ENCODE measurements at places on chromosomes 11 and 22. TPM values are rescaled to one million over a fixed set of nuclear protein-coding genes. Genes with fewer than 3 reads are reported as not detected.
A peak's percentile ranks its signal among the peaks of the same experiment; 100 is the strongest.

DNA sequence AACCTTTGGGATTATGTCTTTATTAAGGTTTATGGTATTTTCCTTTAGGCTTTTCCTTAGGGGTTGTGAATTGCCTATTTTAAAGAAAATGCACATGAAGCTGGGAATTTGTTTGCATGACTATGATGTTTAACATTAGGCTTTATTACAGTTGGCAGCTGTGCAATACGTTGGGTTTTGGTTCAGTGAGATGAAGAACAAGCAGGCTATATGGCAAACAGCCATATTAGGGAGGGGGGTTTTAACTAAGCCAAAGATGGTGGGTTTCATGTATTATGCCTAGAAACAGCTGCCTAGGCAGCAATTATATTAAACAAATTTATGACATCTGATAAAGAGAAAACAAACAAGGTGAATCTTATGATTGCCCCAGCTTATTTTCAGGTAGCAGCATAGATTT, 880.8 kb downstream of the FAM181B start:
- no peaks in the 10 kb centered on the region for H3K36me3 ChIP-seq
- DNase-seq: no peak
- no peak overlapping the region for H3K27ac ChIP-seq
- no peaks in the 10 kb centered on the region for H3K4me1 ChIP-seq
- H3K27me3 ChIP-seq: no peaks in the 10 kb centered on the region
- H3K4me3 ChIP-seq: no peak overlapping the region

- no peaks in the 10 kb centered on the region for H3K36me3 ChIP-seq
- DNase-seq: no peak
- H3K4me3 ChIP-seq: no peak overlapping the region
- H3K27ac ChIP-seq: no peak overlapping the region
- H3K4me1 ChIP-seq: no peaks in the 10 kb centered on the region
These were observed 170.2 kb downstream of the BUD13 start for GRCh38 chr11:116602637-116602942.

GRCh38 chr11:45093761-45094455, 52.5 kb upstream of the PRDM11 start:
- no peaks in the 10 kb centered on the region for H3K27me3 ChIP-seq
- no peaks in the 10 kb centered on the region for H3K36me3 ChIP-seq
- DNase-seq: no peak

DNA sequence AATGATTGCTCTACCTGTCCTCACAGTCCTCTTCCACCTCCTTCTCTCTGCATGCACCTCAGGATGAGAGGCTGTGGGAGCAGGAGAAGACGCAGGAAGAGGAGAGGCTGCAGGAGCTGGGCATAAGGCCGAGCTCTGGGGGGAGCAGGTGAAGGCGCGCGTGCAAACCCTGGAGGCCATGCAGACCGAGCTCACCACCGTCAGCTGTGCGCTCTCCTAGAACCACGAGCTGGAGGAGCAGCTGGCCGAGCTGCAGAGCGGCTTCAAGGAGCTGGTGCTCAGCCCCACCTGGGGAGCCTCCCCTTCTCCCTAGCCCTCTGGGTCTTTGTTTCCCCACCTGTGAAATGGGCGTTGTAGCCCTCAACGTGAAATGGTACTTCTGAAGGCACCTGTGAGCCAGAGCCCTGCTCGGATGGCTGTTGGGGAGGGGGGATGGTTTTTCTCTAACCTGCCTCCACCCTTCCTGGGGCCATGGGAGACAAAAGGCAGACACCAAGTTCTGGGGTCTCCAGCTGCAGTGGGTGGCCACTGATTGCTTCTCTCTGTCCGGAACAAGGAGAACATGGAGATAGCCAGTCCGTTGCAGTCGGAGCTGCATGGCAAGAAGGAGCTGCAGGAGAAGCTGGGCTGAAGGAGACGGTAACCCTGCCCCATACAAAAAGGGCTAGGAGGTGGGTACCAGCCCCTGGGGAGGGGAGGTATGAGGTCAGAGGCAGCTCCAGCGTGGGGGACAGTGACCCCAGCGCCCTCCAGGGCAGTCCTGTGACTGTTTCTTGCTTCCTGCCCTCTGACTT, 65.2 kb upstream of the A4GALT start:
- no peak overlapping the region for H3K27ac ChIP-seq
- H3K4me1 ChIP-seq: no peaks in the 10 kb centered on the region
- no peak for DNase-seq
- no peak overlapping the region for H3K4me3 ChIP-seq

The NTM gene
- total RNA-seq: 0.10 TPM

GRCh38 chr11:69066122-69067112, 17.7 kb downstream of the TPCN2 start:
- H3K4me1 ChIP-seq: no peaks in the 10 kb centered on the region
- no peaks in the 10 kb centered on the region for H3K27me3 ChIP-seq
- H3K36me3 ChIP-seq: no peaks in the 10 kb centered on the region
- no peak for DNase-seq
- no peak overlapping the region for H3K4me3 ChIP-seq

DNA sequence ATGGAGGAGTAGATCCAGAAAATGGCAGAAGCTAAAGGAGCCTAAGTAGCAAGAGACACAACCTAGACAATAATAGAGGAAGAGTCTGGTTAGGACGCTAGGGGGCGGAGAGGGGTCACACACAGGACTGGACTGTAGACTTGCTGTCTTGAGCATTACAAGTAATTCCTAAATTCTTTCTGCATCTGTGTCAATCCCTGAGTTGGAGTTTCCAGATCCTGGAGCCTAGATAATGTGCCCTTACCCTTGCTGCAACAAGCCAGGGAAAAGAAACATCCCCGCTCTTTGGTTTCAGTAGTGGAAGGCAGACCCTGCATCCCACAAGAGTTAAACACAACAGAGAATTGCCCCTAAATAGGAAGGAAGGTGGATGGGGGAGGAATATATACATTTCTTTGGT, 14.9 kb upstream of the CCDC73 start:
- DNase-seq: peak; percentile 77
- peaks cover 4% of the 10 kb centered on the region for H3K27me3 ChIP-seq
- H3K4me3 ChIP-seq: no peak overlapping the region
- no peak overlapping the region for H3K27ac ChIP-seq
- no peaks in the 10 kb centered on the region for H3K4me1 ChIP-seq

DNA sequence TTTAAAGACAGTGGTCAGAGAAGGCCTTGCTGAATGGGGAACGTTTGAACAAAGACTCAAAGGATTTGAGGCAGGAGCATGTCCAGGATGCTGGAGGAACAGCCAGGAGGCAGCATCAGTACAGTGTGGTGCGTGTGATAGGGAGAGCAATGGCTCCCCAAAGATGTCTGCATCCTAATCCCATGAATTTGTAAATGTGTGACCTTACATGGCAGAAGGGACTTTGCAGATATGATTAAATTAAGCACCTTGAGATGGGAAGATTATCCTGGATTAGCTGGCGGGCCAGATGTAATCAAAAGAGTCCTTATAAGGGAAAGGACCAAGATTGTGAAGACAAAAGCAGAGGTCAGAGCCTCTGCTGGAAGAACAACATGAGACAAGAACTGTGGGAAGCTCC, 24.6 kb upstream of the FAT3 start:
- H3K36me3 ChIP-seq: no peaks in the 10 kb centered on the region
- H3K4me3 ChIP-seq: no peak overlapping the region
- no peaks in the 10 kb centered on the region for H3K27me3 ChIP-seq
- H3K27ac ChIP-seq: no peak overlapping the region
- H3K4me1 ChIP-seq: no peaks in the 10 kb centered on the region
- no peak for DNase-seq

- H3K4me1 ChIP-seq: no peaks in the 10 kb centered on the region
- peaks cover 14% of the 10 kb centered on the region for H3K27me3 ChIP-seq
- H3K36me3 ChIP-seq: no peaks in the 10 kb centered on the region
- no peak overlapping the region for H3K27ac ChIP-seq
- H3K4me3 ChIP-seq: no peak overlapping the region
These were observed 87.8 kb downstream of the RCN1 start for GRCh38 chr11:32178692-32179091.

The HIPK3 gene
- total RNA-seq: 72.2 TPM

DNA sequence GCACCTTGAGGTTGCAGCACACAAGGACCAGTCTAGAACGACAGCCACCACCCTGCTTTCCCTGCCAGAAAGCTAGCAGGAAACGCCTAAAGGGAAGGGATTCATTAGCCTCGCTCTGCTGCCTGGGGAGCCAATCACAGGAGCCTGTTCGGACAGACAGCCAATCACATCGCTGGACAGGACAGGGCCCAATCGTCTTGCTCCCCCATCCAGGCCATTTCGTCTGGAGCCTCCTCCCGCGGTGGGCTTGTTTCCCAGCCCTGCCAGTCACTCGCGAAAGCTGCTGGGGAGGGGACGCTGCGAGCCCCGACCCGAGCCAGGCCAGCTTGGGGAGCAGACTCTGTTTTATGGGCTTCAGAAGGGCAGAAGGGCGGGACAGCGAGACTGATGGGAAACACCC, 79.8 kb upstream of the NCAM1 start:
- no peak for DNase-seq
- H3K27ac ChIP-seq: no peak overlapping the region
- 0 out of 2 replicates have a peak, but pooled peaks cover 2% of the 10 kb centered on the region for H3K27me3 ChIP-seq
- no peaks in the 10 kb centered on the region for H3K36me3 ChIP-seq
- H3K4me1 ChIP-seq: no peaks in the 10 kb centered on the region

The MUC6 gene
- total RNA-seq: 0.49 TPM

DNA sequence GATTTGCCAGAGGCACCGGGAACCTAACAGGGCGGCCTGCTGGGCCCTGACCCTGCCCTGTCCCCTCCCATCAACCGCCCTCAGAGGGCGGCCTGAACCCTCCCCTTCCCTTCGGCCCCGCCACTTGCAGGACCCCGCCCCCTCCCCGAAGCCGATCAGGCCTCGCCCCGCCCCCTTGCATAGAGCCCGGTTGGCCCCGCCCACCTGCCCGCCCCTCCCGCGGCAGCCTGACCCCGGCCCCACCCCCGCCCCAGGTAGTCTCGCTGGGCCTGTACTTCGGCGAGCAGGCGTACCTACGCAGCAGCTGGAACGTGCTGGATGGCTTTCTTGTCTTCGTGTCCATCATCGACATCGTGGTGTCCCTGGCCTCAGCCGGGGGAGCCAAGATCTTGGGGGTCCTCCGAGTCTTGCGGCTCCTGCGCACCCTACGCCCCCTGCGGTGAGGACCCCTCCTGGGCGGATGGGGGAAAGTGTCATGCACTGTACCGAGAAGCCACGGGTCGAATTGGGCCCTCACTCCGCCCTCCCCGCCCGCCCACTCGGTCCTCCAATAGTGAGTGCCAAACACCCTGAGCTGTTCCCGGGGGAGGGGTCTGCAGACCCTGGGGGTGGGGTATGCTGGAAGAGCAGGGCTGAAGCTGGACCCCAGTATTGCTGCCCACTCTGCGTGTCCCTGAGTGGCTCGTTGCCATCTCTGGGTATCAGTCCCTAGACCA, 94.1 kb downstream of the CACNA1I start:
- no peak overlapping the region for H3K4me3 ChIP-seq
- DNase-seq: no peak
- no peaks in the 10 kb centered on the region for H3K4me1 ChIP-seq
- H3K27me3 ChIP-seq: no peaks in the 10 kb centered on the region

The NPAS4 gene
- total RNA-seq: 0.08 TPM

The SLC17A6 gene
- not detected for total RNA-seq

The GGT5 gene
- total RNA-seq: 3.6 TPM

The FOLR1 gene
- total RNA-seq: not detected

The OR5AP2 gene
- not detected for total RNA-seq

The PHF5A gene
- total RNA-seq: 34.9 TPM

The SPON1 gene
- 0.10 TPM for total RNA-seq

GRCh38 chr11:77789731-77790476, 30.6 kb downstream of the RSF1 start:
- no peak overlapping the region for H3K4me3 ChIP-seq
- H3K27ac ChIP-seq: no peak overlapping the region
- no peaks in the 10 kb centered on the region for H3K4me1 ChIP-seq
- H3K27me3 ChIP-seq: no peaks in the 10 kb centered on the region
- no peaks in the 10 kb centered on the region for H3K36me3 ChIP-seq
- DNase-seq: no peak

The MS4A6A gene
- not detected for total RNA-seq

The GRM5 gene
- total RNA-seq: 0.03 TPM

- H3K4me3 ChIP-seq: no peak overlapping the region
- no peaks in the 10 kb centered on the region for H3K4me1 ChIP-seq
- no peaks in the 10 kb centered on the region for H3K27me3 ChIP-seq
- H3K36me3 ChIP-seq: no peaks in the 10 kb centered on the region
These were observed 5.1 kb upstream of the RPS3 start for GRCh38 chr11:75394085-75394840.

The BTBD18 gene
- not detected for total RNA-seq

- no peak for DNase-seq
- H3K27me3 ChIP-seq: no peaks in the 10 kb centered on the region
- H3K4me3 ChIP-seq: no peak overlapping the region
- H3K4me1 ChIP-seq: no peaks in the 10 kb centered on the region
- no peaks in the 10 kb centered on the region for H3K36me3 ChIP-seq
- no peak overlapping the region for H3K27ac ChIP-seq
These were observed 309.5 kb upstream of the ANO5 start for GRCh38 chr11:21883354-21883753.

The ENTHD1 gene
- total RNA-seq: not detected

- H3K4me1 ChIP-seq: peaks cover 51% of the 10 kb centered on the region
- H3K4me3 ChIP-seq: no peak overlapping the region
- H3K36me3 ChIP-seq: no peaks in the 10 kb centered on the region
These were observed 52.4 kb downstream of the LGR4 start for GRCh38 chr11:27420217-27420616.

DNA sequence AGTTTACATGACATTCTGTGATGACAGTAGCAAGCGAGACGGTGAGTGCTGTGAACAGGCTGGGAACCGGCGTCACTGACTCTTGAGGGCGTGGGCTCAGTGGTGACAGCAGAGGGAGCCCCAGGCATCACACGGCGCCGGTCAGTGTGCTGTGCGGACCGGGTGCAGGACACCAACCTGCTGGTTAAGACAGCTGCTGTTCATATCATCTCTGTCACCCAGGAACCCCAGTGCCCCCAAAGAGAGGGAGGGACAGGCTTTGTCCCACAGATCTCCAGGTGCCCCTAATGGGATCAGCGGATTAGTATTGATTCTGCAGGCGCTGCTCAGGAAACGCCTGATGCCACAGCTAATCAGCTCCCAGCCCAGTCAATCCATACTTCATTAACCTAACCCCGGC, 18.4 kb downstream of the B3GAT1 start:
- H3K4me1 ChIP-seq: no peaks in the 10 kb centered on the region
- no peak overlapping the region for H3K4me3 ChIP-seq
- H3K27ac ChIP-seq: no peak overlapping the region
- DNase-seq: no peak
- no peaks in the 10 kb centered on the region for H3K36me3 ChIP-seq
- peaks cover 4% of the 10 kb centered on the region for H3K27me3 ChIP-seq

The SCGB1C1 gene
- not detected for total RNA-seq

The KDM4E gene
- not detected for total RNA-seq

The OSM gene
- total RNA-seq: not detected

The GAS2 gene
- 0.87 TPM for total RNA-seq

The BRSK2 gene
- 32.2 TPM for total RNA-seq

- no peaks in the 10 kb centered on the region for H3K36me3 ChIP-seq
- H3K4me3 ChIP-seq: no peak overlapping the region
- H3K4me1 ChIP-seq: peaks cover 45% of the 10 kb centered on the region
- H3K27ac ChIP-seq: peak overlapping the region; percentile 77
- no peaks in the 10 kb centered on the region for H3K27me3 ChIP-seq
These were observed 11.1 kb downstream of the TXN2 start for GRCh38 chr22:36470162-36470993.

- H3K27me3 ChIP-seq: no peaks in the 10 kb centered on the region
- no peaks in the 10 kb centered on the region for H3K36me3 ChIP-seq
- no peak for DNase-seq
- H3K27ac ChIP-seq: no peak overlapping the region
These were observed 1066.9 kb downstream of the BRD1 start for GRCh38 chr22:48760481-48761390.

Data from Panc1 (cell line).